Kidney (tissue), 22 donors: ENCODE measurements at places on chromosomes 3 and 15. TPM values are rescaled to one million over a fixed set of nuclear protein-coding genes. Genes with fewer than 3 reads are reported as not detected.

- no peaks in the 10 kb centered on the region for H3K4me1 ChIP-seq
- H3K36me3 ChIP-seq = no peaks in the 10 kb centered on the region
- no peak for DNase-seq
- no peaks in the 10 kb centered on the region for H3K27me3 ChIP-seq
- H3K4me3 ChIP-seq = no peak overlapping the region
- H3K27ac ChIP-seq = no peak overlapping the region
These were observed 123.3 kb upstream of the RASGRP1 start for GRCh38 chr15:38687775-38688495.

DNA sequence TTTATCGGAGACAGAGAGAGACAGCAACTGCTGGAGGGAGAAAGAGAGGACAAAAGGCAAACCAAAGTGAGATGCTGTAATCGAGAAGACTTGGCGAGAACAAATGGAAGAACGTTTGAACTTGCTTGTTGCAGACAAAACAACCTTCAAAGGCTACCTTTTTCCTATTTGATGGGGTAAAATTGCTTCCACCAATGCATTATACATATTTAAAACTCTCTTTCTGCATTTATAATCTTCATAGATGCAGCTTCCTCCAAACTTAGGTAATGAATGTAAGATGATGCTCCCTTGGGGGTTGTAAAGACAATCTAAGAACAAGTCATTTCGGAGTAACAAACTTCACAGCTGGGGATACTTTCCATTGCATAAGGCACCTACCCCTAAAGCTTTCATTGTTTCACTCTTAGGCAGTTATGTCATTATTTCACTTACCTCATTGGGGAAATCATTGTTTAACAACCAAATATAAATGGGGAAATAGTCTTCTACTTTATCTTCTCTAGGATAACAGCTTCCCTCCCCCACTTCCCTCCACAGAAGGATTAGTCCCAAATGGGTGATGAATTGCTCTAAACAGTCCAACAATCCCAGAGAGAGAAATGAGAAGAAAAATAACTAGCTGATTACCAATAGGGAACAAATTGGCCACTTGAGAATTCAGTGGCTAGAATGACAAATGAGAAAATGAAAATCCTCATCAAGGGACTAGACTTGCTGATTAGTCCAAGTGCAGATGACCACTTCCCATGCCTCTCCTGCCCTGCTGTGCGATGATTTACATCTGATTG is 269.8 kb upstream of the ADAMTS9 start:
- H3K27me3 ChIP-seq = no peaks in the 10 kb centered on the region
- H3K27ac ChIP-seq = no peak overlapping the region
- no peaks in the 10 kb centered on the region for H3K4me1 ChIP-seq
- no peaks in the 10 kb centered on the region for H3K36me3 ChIP-seq
- no peak for DNase-seq
- H3K4me3 ChIP-seq = no peak overlapping the region

Gene CASR
- 72.8 TPM for total RNA-seq

DNA sequence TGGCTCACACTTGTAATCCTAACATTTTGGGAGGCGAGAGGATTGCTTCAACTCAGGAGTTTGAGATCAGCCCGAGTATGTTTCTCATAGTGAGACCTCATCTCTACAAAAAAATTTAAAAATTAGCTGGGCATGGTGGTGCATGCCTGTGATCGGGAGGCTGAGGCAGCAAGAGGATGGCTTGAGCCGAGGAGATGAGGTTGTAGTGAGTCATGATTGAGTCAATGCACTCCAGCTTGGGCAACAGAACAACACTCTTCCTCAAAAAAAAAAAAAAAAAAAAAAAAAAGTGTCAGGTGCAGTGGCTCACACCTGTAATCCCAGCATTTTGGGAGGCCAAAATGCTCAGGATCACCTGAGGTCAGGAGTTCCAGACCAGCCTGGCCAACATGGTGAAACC is 2.4 kb downstream of the RPL39L start:
- DNase-seq = no peak
- no peaks in the 10 kb centered on the region for H3K27me3 ChIP-seq
- peaks cover 2% of the 10 kb centered on the region for H3K4me1 ChIP-seq
- no peak overlapping the region for H3K27ac ChIP-seq

- H3K4me1 ChIP-seq = peaks cover 35% of the 10 kb centered on the region
- no peak for DNase-seq
- H3K27ac ChIP-seq = no peak overlapping the region
- no peak overlapping the region for H3K4me3 ChIP-seq
- no peaks in the 10 kb centered on the region for H3K36me3 ChIP-seq
These were observed 25.2 kb downstream of the CCNL1 start for GRCh38 chr3:157134620-157135191.

Gene THSD4
- total RNA-seq = 36.3 TPM

- no peak overlapping the region for H3K27ac ChIP-seq
- peaks cover 16% of the 10 kb centered on the region for H3K4me1 ChIP-seq
- H3K27me3 ChIP-seq = no peaks in the 10 kb centered on the region
- DNase-seq = no peak
- no peaks in the 10 kb centered on the region for H3K36me3 ChIP-seq
- H3K4me3 ChIP-seq = no peak overlapping the region
These were observed 31.8 kb downstream of the IQGAP1 start for GRCh38 chr15:90419738-90420406.

Gene OCA2
- total RNA-seq = 2.5 TPM

Gene MME
- total RNA-seq = 8.4 TPM

- H3K27me3 ChIP-seq = no peaks in the 10 kb centered on the region
- H3K4me3 ChIP-seq = no peak overlapping the region
- H3K27ac ChIP-seq = peak overlapping the region; percentile 47
- H3K4me1 ChIP-seq = no peaks in the 10 kb centered on the region
- H3K36me3 ChIP-seq = no peaks in the 10 kb centered on the region
These were observed 83.3 kb downstream of the ADCY5 start for GRCh38 chr3:123365450-123366143.

Gene CNBP
- total RNA-seq = 309 TPM

GRCh38 chr3:103002425-103003176 is 567.8 kb downstream of the ZPLD1 start:
- H3K4me1 ChIP-seq = no peaks in the 10 kb centered on the region
- no peak overlapping the region for H3K27ac ChIP-seq
- no peak overlapping the region for H3K4me3 ChIP-seq
- no peaks in the 10 kb centered on the region for H3K36me3 ChIP-seq

DNA sequence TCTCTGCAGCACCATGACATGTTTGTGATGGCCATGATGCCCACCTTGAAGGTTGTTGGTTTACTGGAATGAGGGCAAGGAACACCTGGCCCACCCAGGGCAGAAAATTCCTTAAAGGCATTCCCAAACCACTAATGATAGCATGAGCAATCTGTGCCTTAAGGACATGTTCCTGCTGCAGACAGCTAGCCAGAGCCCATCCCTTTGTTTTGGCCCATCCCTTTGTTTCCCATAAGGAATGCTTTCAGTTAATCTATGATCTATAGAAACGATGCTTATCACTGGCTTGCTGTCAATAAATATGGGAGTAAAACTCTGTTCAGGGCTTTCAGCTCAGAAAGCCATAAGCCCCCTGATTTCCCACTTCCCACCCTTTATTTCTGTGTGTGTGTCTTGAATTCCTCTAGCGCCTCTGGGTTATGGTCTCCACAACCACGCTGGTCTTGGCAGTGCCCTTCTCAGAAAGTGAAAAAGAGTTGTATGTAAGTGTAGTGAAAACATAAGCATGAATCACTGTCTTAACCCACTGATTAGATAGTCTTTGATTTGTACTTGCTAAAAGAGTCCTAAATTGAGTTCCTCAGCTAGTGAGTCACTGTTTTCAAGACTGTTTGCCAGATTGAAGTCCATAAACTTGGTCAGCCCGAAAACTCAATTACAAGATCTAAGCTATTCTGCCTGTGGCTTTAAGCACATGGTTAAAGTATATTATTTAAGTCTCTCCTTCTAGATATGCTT is 19.0 kb upstream of the CCR2 start:
- no peak overlapping the region for H3K27ac ChIP-seq
- H3K4me3 ChIP-seq = no peak overlapping the region
- H3K27me3 ChIP-seq = no peaks in the 10 kb centered on the region
- no peaks in the 10 kb centered on the region for H3K36me3 ChIP-seq
- DNase-seq = peak; percentile 25

DNA sequence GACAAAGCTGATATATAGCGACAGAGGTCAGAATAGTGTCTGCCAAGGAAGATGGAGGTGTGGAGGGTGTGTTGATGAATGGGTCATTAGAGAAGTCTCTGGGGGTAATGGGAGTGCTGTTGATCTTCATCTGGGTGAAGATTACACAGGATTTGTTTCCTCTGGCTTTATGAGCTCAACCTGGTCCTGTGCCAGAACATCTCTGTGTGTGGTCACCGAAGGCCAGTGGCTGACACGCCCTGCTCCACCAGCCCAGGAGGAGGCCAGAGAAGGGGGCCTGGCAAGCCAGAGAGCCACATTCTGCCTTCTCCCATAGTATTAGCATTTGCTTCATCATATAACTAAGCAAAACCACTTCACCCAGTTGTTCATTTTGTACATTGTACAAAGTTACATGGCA is 121.1 kb downstream of the ZNF621 start:
- no peaks in the 10 kb centered on the region for H3K27me3 ChIP-seq
- H3K36me3 ChIP-seq = no peaks in the 10 kb centered on the region
- no peaks in the 10 kb centered on the region for H3K4me1 ChIP-seq
- H3K27ac ChIP-seq = no peak overlapping the region

DNA sequence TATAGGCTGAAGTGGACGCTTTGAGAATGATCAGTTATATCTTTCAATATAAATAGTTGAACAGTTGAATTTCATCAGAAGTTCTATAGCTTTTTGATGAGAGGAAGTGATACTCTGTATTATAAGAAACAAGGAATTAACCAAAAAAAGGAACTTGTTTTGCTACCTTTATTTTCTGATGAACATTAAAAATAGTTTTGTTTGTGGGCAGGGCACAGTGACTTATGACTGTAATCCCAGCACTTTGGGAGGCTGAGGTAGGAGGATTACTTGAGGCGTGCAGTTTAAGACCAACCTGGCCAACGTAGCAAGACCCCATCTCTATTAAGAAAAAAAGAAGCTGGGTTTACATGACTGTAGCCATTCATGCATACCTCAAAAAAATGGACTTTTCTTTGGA is 16.7 kb downstream of the BLOC1S6 start:
- no peaks in the 10 kb centered on the region for H3K4me1 ChIP-seq
- no peaks in the 10 kb centered on the region for H3K36me3 ChIP-seq
- no peak overlapping the region for H3K27ac ChIP-seq
- H3K4me3 ChIP-seq = no peak overlapping the region
- no peak for DNase-seq
- no peaks in the 10 kb centered on the region for H3K27me3 ChIP-seq

Gene VIPR1
- total RNA-seq = 4.9 TPM

GRCh38 chr3:170907637-170908234 is 701 bp downstream of the EIF5A2 start:
- H3K27ac ChIP-seq = no peak overlapping the region
- no peaks in the 10 kb centered on the region for H3K27me3 ChIP-seq
- DNase-seq = no peak
- peak overlapping the region; percentile 65 for H3K4me3 ChIP-seq
- no peaks in the 10 kb centered on the region for H3K4me1 ChIP-seq
- no peaks in the 10 kb centered on the region for H3K36me3 ChIP-seq

DNA sequence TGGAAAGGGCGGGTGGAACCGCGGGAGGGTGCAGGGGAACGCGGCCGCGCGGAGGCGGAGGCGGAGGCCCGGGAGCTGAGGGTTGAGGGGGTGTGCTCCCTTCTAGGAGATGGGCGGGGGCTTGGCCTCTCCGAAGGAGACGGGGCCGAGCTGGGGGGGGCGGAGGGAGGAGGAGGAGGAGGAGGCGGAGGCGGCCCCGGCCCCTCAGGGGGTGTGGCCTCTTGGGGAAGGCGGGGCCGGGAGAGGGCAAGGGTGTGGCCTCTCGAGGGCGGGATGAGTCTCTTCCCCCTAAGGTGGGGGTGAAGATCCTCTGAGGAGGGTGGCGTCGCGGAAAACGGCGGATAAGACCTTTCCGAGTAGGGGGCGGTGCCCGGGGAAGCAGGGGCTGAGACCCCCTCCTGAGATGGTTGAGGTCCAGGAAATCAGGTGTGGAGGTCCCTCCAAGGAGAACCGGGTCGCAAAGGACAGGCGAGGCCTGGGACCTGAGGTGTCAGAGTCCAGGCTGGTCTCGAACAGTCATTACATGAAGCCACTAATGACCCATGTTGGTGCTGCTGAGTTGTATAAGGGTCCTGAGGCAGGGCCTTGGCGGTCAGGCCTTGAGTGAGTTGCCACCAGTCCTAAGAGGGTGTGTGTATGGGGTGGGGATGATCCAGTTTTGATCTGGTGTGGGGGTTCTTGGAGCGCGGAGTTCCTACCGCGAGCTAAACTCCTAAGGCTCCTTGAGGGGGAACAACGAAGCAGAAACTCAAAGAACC is 759 bp downstream of the WDR6 start:
- peak overlapping the region; percentile 96 for H3K27ac ChIP-seq
- DNase-seq = peak; percentile 97
- peaks cover 9% of the 10 kb centered on the region for H3K4me1 ChIP-seq
- H3K36me3 ChIP-seq = peaks cover 4% of the 10 kb centered on the region

Gene PRSS50
- 0.35 TPM for total RNA-seq

Gene SCN11A
- 0.25 TPM for total RNA-seq

Gene WDR5B
- total RNA-seq = 8.8 TPM

- no peaks in the 10 kb centered on the region for H3K27me3 ChIP-seq
- H3K4me3 ChIP-seq = peak overlapping the region; percentile 32
- H3K4me1 ChIP-seq = peaks cover 52% of the 10 kb centered on the region
- H3K27ac ChIP-seq = peak overlapping the region; percentile 86
These were observed 2.3 kb downstream of the INKA1 start for GRCh38 chr3:49805367-49805782.

Gene CHD2
- 137 TPM for total RNA-seq

Gene TFG
- total RNA-seq = 84.8 TPM

GRCh38 chr3:54817628-54818027 is 110.2 kb downstream of the LRTM1 start:
- no peaks in the 10 kb centered on the region for H3K27me3 ChIP-seq
- peaks cover 3% of the 10 kb centered on the region for H3K4me1 ChIP-seq
- no peaks in the 10 kb centered on the region for H3K36me3 ChIP-seq
